ENCODE measurements at places on chromosomes 12 and 14. TPM values are rescaled to one million over a fixed set of nuclear protein-coding genes. Genes with fewer than 3 reads are reported as not detected.

DLK1 gene
- total RNA-seq = not detected

ESR2 gene
- total RNA-seq = not detected

DNA sequence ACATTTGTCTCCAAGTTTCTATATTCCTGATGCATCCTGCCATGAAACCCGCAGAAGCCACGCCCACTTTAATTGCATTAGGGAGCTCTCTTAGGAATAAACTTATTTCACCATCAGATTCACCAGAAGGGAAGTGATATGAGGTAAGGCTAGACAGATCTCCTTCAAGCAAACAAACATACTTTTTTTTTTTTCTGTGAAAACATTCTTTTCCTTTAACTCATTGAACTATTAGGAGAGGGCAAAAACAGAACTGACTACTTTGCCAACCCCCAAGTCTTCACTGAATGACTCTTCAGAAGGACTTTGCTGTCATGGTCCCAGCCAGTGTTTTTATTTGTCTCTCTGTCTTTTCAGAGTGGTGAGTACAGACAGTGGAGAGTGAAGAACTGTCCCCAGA, 48.4 kb downstream of the GTF2A1 start:
- DNase-seq = no peak

DNA sequence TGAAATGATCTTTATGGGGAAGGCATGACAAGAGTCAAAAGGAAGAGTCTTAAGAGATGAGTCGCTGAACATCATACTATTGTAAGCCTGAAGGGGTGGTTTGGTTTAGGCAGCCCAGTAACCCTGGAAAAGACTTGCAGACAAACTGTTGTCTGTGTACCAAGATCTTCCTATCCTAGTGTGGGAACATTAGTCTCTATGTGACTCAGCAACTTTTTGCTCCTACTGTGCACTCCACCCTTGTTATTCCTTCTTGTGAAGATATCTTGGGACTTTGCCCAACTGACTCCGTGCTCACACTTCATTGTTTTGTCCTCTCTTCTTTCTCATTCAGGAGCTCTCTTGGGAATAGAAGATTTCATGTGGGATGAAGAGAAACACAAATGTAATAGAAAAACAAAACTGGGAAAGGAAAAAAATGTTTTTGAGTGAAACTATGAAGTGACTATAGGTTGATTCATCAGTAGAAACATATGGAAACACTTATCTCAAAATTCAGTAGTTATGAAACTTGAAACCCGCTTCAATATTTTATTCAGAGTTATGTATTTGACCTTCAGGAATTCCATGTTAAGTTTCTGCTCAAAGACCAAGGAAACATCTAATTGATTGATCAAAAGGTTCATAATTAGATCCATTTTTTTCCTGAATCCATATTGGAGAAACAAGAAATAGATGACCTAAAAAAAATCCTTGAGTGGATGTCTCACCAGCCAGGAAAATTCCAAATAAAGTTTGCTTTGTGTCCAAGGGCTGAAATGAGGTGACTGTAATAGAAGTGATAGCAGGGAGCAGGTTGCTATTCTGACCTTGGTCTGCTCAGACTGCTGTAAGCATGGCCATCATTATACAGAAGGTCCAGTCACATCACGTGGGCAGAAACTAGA, 67.2 kb downstream of the BTG1 start:
- DNase-seq = peak; percentile 76

- no peak for DNase-seq
These were observed 63.1 kb upstream of the DACT1 start for GRCh38 chr14:58574623-58575022.

DNA sequence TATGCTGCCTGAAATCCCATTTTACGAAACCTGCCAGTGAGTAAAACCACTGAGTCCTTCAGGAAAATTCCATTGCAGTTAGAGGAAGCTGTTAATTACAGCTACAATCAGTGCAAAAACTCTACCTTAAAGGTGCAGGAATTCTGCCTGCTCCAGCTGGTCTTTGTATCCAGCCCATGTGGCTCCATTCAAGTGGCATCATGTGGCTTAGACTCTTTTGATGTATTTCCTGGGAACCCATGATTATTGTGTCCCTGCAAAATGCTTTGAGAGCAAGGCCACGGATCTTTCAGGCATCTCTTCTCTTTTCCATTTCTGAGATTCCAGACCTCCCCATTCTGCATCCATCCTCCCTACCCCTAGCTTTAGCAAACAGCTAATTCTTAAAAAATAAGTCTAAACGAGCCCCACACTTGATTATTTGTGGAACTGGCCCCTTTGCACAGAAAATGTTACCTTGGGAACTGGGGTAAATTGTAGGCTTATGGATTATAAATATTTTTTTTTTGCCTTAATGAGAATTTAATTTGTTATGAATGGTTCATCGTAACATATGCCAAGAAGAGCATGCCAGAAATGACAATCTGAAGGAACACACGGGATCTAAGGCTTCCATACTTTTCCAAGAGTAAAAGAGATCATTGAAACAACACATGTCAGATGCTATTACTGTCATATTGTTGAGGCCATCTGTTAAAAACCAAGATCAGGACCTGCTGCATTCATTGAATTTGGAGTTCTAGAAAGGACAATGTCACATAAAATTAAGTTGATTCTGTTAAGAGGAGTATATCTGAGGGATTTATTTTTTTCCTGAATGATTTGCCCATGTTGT, 144.6 kb downstream of the TPH2 start:
- DNase-seq = no peak

GRCh38 chr12:113464852-113465719, 6.6 kb downstream of the LHX5 start:
- no peak for DNase-seq

DNA sequence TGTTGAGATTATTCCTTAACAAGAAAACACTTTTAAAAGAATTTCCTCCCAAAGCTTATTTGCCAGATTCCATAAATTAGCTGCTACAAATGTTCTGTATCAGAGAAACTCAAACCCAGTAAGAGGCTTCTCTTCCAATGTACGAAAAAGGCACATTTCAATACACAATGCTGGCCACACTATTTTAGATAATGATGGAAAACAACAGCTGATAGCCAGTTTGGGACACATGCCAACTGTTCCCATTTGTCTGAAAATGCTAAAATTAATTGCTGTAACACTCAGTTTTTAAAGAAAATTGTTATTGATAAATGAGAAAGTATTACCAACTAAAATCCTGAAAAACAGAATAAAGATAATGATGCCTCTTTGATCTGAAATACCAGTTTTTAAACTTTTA, 4.4 kb downstream of the CFL2 start:
- no peak for DNase-seq

DNA sequence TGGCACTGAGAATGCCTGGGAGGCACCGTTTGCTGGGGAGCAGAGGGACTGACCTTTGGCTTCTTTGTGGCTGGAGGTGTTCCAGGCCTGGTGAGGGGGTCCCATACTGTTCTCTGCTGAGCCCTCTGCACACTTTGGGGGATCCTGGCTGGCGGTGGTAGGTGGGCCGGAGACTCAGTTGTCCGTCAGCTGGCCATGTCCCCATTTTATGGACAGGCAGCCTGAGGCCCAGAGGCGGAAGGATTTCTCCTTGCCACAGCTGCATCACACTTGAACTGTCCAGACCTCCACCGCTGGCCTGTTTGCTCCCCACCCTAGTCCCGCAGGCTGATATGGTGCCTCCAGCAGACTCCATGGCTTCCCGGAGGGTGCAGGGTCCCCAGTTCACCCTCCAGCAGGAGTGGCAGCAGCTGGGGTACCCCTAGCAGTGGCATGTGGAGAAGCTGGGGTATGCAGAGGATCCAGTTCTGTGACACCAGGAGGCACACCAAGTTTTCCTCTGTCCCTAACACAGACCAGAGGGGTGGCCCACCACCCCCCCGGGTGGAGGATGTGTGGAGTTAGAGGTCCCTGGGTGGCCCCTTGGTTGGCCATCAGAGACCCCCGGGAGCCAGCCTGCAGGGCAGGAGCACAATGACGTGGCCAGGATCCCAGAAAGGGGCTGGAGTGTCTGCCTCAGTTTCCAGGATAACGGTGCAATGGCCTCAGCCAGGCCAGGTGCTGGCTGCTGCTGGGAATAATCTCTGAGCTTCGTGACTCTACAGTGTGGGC, 14.8 kb downstream of the SLC25A29 start:
- DNase-seq = no peak

GRCh38 chr12:15599266-15600037, 189.7 kb downstream of the EPS8 start:
- peak; percentile 90 for DNase-seq

DNA sequence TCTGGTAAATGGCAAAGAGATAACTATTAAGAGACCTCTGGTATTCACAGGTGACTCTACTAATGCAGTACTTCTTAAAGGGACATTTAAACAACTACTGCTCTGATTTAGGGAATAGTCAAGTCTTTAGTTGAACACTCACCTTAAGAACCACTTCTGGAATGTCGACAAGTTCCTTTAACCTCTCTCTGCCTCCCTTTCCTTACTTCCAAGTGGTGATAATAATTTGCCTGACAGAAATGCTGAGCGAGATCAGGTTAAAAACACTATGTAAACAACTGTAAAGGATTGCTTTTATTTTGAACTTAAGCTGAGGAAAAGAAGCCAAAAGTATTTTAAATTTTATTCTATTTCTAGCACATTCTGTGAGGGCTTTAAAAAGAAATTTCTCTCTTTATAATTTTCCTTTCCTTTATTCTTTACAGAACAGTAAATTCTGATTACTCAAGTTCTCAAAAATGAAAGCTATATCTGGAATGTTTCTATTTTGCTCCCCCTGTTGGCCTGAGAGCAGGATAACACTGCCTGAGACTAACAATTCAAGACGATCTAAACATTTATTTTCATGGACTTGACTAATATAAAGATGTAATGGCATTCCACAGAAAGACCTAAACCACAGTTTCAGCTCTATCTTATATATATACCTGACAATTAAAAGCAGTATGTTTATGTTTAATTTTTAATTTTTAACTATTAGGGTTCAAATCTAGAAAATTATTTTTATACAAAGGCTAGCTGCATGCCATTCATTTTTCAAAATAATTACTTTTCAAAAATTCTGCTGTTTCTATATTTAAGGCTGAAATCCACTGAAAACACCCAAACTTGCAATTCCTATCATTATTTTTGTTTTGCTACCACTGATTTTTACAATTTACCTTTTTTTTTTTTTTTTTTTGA, 29.2 kb downstream of the ZCCHC8 start:
- no peak for DNase-seq

- DNase-seq = no peak
These were observed 6.5 kb downstream of the CAMKK2 start for GRCh38 chr12:121289962-121290361.

DNA sequence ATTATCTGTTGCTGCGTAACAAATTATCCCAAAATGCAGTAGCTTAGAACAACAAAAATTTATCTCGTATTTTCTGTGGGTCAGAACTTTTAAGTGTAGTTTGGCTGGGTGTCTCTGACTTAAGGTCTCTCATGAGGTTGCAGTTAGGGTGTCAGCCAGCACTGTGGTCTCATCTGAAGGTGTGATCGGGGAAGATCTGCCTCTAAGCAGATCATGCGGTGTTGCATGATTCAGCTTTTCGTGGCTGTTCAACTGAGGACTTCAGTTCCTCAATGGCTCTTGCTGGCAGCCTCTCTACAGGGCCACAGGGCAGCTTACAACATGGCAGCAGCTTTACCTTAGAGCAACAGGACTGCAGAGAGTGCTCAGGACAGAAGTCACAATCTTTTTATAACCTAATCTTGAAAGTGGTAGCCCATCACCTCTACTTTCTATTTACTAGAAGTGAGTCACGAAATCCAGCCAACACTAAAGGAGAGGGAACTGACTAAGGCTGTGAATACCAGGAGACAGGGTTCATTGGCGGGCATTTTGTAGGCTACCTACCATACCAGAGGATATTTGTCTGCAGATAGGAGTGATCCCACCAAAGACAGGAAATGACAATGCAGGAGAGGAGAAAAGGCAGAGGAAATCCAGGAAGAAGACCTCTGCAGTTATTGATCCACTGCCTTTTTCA, 1.8 kb upstream of the TMPRSS12 start:
- no peak for DNase-seq

DNA sequence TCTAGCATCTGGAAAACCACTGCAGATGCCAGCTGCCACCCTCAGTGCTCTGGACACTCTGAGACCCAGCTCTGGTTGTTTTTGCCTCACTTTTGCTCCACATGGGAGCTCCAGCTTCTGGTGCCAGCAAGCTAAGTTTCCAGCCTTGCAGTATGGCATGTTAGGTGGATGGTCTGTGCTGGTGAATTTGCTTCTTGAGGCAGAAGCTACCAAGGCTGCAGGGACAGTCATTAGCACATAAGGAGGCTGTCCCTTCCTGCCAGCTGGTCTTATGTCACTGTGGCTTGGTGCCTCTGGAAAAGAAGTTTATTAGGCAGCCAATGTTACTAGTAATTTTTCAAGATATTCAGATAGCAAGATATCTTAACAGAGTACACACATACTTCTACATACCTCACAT, 64.2 kb upstream of the CSRP2 start:
- DNase-seq = no peak

DNA sequence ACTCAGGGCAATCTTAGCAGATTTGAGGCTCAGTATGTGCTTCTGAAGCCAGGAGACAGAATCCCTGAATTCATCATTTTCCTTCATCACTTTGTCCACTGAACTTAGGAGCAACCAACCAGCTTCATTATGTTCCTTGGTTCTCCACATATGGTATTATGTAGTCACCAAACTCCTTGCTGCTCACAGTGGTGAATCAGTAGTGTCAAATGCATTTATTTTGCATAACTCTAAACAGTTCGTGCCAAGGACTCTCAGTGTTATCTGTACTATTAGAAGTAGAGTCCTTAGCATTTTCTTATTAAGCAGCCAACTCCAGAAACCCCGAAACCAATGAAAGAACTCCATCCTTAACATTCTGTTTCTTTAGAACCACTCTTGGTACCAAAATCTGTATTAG, 466.9 kb upstream of the RGS6 start:
- DNase-seq = no peak

DNA sequence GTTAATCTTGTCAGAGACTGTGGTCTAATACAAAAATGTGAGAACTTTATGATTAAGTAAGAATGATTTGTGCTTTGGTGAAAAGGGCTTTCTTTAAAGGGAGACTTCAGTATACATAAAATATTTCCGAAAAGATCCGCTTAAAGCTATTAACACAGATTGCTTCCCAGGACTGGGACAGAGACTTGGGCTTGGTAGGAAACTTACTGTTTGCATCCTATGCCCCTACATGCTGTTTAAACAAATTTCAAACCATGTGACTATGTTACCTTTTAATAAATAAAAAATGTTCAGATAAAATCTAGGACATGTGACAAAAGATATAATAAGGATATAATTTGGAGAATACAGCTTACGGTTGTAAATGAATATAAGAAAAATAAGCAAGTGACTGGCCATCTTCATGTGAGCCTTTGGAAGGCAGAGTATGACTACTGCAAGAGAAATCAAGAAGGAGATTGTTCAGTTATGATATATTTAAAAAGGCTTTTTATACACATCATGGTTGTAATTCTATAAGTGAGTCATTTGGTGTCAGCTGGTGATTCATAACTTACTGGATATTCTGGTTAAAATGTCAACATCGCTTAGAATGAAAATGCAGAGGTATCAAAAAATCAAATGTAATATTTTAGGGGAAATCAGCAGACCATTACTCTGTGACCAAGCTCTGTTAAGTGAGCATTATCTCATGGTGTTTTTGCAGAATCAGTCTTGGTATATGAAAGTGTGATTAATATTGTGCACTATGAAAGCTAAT, 234.7 kb upstream of the E2F7 start:
- no peak for DNase-seq

- DNase-seq = no peak
These were observed 32.4 kb downstream of the PIGH start for GRCh38 chr14:67567654-67568053.
